Testis (tissue), 5 donors: ENCODE measurements at places on chromosomes 3 and 15. TPM values are rescaled to one million over a fixed set of nuclear protein-coding genes. Genes with fewer than 3 reads are reported as not detected.

- no peaks in the 10 kb centered on the region for H3K27me3 ChIP-seq
- DNase-seq, result no peak
- no peak overlapping the region for H3K4me3 ChIP-seq
- no peaks in the 10 kb centered on the region for H3K36me3 ChIP-seq
- no peaks in the 10 kb centered on the region for H3K4me1 ChIP-seq
- H3K27ac ChIP-seq, result no peak overlapping the region
Observed at GRCh38 chr3:124333931-124334640, 342.2 kb upstream of the ROPN1 start.

DNA sequence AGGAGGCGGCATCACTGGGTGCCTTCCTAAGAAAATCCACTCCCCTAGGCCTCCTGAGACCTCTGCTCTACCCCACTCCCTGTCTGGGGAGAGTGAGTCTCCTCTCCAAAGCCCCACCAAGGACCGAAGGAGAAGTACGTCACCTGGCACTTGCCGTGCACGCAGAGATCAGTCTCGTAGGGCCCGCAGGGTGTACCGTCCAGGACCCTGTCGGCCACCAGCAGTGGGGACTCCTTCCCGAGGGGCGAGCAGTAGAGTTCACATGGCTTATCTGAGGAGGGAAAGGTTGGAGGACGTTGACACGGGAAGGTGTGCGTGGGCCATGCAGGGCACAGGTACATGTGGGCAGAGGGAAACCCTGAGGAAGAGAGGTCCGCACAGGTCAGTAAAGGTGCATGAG is 232.9 kb downstream of the ADAMTS17 start:
- H3K27me3 ChIP-seq, result no peaks in the 10 kb centered on the region
- no peak overlapping the region for H3K4me3 ChIP-seq
- peaks cover 8% of the 10 kb centered on the region for H3K4me1 ChIP-seq
- no peak for DNase-seq
- no peaks in the 10 kb centered on the region for H3K36me3 ChIP-seq

DNA sequence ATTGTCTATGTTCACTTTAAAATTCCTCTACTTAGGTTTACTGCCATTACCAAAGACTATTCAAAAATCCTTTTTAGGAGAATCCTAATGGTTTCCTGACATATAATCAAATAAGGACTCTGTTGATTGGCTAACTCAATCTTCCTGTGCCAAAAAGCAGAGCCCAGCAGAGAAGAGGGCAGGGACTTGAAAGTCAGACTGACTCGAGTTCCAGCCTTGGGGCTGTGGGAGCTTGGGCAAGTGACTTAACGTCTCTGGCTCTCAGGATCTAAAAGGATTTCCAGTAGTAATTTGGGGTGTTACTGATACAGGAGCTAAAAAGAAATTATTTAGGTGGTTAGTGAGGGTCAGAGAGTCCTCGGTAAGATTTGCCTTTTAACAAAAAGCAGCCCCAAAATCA is 10.9 kb downstream of the CCR5 start:
- no peaks in the 10 kb centered on the region for H3K36me3 ChIP-seq
- H3K4me1 ChIP-seq, result no peaks in the 10 kb centered on the region
- DNase-seq, result no peak
- H3K27ac ChIP-seq, result no peak overlapping the region
- no peaks in the 10 kb centered on the region for H3K27me3 ChIP-seq

DNA sequence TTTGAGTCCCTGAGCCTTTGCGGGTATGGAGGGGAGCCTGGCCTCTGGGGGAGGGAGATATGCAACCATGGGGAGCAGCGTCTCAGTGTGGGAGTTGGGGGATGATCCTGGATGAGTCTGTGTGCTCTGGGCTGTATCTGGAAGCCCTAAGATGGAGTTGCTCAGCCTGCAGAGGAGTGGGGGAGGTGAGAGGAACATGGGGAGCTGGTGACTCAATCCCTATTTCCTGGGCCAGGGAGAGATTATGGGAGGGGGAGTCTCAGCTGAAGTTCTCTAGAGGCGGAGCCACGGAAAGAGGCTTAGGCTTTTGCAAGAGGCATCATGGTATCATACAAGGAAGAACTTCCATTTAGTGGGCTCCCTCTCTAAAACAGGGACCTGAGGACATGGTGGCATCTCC is 59.5 kb upstream of the TMEM115 start:
- no peak overlapping the region for H3K4me3 ChIP-seq
- H3K27me3 ChIP-seq, result no peaks in the 10 kb centered on the region
- no peak for DNase-seq
- H3K27ac ChIP-seq, result no peak overlapping the region
- no peaks in the 10 kb centered on the region for H3K36me3 ChIP-seq
- H3K4me1 ChIP-seq, result no peaks in the 10 kb centered on the region

DNA sequence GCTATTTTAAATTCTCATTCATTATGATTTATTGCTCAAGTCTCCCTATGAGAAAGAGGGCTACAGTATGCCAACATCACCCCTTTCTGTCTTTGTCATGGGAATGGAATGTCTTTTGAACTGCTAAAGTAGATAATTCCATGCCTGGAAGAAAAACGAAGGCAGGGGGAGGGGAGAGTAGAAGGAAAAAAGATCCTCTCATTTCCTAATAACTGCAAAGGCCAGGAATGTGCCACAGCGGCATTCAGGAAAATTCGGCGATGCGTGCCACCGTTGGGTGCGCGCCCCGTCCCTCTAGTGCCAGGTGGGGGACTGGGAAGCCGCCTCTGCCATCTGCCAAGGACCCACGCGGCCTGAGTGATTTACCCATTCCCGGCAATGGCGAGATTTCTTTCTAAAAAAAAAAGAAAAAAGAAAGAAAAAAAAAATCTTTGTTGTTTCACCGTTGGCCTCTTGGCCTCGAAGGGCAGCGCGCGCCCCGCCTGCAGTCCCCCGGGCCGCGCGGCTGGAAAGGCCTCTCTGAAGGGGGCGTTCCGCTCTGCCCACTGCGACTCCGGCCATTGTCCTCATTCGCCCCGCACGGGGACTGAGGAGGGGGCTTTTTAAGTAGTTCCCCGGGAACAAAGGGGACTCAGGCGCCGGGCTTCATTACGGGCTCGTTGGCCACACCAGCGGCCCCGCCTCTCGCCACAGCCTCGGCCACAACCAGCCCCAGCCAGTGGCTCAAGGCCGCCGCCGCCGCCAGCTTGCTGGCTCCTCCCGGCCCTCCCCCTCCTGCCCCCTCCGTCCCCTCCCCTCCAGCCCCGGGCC is 54.5 kb downstream of the CPN2 start:
- peak overlapping the region; percentile 42 for H3K4me3 ChIP-seq
- H3K27ac ChIP-seq, result peak overlapping the region; percentile 3
- H3K36me3 ChIP-seq, result no peaks in the 10 kb centered on the region
- peaks cover 3% of the 10 kb centered on the region for H3K4me1 ChIP-seq
- no peaks in the 10 kb centered on the region for H3K27me3 ChIP-seq
- DNase-seq, result peak; percentile 71

DNA sequence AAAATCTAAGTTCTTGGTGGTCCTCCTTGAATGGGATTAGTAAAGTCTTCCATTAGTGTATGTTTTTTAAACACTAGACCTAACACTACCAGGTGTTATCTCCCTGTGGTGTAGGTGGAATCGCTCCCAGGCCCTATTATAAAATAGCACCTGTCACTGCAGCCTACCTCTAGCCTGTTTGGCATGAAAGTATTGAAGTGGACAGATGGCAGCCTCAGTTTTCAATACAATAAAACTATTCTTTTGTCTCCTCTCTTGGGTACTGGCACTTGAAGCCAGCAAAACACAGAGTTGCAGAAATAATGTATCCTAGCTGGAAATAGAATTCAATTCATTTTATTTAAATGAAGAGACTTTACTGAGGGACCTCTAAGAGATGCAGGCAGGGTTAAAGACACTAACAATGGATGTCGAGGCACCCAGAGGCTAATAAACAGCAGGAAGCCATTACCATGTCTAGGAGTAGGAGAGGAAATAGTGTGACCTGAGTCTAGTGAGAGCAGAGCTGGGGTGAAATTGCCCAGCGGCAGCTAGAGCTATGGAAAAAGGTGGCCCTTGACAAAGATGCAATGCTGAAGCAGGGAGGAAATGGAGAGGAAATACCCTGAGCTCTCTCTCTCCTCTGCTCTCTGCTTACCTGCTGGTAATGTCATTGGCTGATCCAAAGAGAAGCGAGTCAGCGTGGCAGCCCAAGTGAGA is 49.1 kb upstream of the TMEM158 start:
- no peaks in the 10 kb centered on the region for H3K27me3 ChIP-seq
- no peak overlapping the region for H3K27ac ChIP-seq
- DNase-seq, result no peak
- no peak overlapping the region for H3K4me3 ChIP-seq
- no peaks in the 10 kb centered on the region for H3K36me3 ChIP-seq

- H3K36me3 ChIP-seq, result no peaks in the 10 kb centered on the region
- no peak overlapping the region for H3K27ac ChIP-seq
- H3K27me3 ChIP-seq, result no peaks in the 10 kb centered on the region
- DNase-seq, result no peak
Observed at GRCh38 chr3:52723935-52724334, 18.0 kb downstream of the SPCS1 start.

Gene ALCAM
- 8.3 TPM for total RNA-seq
